NCI-H187 treated with DMSO at 0.1 percent for 48 hours (cell line): ENCODE measurements at places on chromosomes 16 and 17.
A peak's percentile ranks its signal among the peaks of the same experiment; 100 is the strongest.

DNA sequence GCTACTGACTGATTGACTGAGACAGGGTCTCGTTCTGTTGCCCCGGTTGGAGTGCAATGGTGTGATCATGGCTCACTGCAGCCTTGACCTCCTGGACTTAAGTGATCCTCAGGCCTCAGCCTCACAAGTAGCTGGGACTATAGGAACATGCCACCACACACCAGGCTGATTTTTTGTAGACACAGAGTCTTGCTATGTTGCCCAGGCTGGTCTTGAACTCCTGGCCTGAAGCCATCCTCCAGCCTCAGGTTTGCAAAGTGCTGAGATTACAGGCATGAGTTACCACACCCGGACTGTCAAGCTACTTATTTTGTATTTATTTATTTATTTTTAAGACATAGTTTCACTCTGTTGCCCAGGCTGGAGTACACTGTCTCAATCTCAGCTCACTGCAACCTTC is 55.2 kb downstream of the METTL16 start:
- no peak for DNase-seq

- no peak for DNase-seq
Measured at GRCh38 chr17:5236938-5237540, 2.4 kb upstream of the SCIMP start.

DNA sequence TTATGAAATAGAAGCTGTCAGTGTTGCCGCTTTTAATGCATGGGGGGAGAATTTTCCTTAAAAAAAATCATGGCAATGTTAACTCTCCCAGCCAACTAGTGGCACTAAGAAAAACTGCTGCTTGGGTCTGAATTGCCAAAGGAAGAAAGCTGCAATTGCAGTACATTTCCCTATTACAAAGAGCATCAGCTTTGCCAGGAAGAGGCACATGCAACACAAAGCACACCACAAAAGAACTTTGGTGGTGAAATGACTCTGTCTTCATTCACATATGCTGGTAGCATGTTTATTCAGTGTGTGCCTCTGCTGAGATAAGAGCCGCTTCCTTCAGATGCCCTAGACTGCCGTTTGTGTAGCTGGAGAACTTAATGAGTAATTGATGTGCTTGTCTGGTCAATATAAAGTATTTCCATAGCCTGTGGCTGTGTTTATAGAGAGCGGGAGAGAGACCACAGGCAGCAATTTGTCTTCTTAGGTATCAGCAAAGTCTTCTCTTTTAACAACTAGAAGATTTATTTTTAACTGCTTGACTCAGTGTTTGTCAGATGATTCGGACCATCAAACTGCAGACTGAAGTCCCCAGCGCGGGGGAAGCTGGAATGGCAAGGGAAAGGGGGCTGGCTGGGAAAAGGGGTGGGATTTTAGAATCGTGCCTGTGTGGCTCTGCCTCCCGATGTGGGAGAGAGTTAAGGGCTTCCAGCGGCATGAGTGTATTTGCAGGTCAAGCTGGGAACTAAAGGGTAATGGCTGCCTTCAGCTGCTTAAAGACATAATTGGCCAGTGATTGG is 115.1 kb downstream of the MRTFB start:
- DNase-seq, result no peak

DNA sequence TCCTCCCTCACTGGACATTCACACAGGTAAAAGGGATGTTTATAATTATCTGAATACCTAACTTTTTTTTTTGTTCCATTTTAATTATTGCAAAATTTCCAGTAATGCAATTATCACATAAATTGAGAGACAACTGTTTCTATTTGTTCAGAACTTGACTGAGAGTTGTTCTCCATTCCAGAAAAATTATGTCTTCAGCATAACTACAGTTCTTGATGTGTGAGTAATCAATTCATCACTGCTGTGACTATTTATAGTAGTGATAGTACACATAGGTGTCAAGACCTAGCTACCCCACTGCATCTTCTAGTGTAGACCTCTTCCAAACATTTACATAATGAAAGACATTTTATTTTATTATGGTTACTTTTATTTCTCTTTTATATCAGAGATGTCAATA is 5.8 kb upstream of the TNRC6A start:
- DNase-seq, result no peak

DNA sequence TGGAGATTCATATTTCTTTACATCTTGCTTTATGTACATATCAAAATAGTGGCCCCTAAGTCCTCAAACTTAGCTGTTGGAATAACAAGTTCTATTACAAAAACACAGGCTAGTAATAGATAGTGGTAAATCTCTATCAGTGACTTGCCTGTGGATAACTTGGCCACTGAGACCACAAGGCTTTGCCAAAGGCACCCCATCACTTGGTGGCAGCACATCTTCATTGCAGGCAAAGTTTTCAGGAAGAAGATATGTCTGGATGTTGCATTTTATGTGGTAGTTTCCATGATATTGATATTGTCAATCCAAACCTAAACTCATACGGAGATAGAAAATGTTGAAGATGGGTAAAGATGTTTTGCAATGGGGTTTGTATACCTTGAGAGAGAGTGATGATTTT is 58.5 kb downstream of the KNOP1 start:
- no peak for DNase-seq

DNA sequence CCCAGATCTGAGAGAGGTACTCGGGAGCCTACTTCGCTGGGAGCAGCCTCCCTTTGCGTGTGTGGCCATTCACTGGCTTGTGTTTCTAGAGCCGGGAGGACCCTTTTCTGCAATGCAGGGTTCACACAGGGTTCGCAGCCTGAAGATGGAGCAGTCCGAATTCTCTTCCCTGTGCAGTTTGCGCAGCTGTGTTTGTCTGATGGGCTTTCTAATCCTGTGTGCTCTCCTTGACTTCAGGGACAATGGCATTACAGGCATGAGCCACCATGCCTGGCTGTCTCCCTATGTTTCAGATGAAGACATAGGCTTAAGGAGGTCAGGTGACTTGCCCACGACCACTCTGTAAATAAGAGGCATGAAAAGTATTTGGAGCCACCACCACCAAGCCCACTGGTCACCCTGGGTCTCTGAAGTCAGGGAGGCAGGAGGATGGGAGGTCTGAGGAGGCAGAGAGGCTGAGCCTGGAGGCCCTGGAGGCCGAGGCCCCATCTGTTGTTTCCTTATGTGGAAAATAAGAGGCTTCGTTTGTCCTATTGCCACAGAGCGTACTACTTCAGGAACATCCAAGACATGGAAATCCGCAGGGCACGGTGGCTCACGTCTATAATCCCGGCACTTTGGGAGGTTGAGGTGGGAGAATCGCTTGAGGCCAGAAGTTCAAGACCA is 5.0 kb upstream of the STH start:
- no peak for DNase-seq

DNA sequence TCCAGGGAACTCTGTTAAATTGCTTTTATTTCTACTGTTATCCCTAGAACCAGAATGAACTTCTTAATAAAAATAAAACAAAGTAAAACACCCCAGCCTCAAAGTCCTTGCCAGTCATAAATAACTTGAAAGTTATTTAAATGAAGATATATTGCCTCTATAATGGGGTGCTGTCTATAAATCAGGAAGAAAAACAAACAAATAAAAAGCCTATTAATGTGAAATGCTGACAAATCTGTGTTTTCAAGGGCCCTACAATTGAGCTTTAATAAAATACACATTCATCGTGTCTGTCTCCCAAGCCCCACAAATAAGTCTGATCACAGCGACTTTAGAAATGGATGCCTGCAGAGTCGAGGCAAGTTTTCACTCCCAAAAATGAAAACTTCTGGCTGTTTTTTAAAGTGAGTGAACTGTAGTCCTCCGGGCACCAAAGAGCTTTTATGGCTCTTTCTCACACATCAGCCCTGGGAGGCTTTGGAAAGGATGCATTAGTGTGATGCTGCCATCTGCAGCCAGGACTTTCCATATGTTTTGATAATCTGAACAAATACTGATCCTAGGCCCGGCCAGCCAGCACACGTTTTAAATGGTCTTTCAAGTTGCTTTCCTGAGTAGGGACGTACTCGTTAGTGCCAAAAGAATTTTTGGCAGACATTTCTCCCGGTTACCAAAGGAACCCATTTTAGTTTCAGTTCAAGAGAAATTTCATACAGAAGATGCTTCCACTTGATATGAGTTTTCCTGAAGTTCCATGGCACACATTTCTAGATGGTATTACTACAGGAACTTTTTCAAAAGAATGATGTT is 16.3 kb downstream of the NACA2 start:
- DNase-seq, result no peak

DNA sequence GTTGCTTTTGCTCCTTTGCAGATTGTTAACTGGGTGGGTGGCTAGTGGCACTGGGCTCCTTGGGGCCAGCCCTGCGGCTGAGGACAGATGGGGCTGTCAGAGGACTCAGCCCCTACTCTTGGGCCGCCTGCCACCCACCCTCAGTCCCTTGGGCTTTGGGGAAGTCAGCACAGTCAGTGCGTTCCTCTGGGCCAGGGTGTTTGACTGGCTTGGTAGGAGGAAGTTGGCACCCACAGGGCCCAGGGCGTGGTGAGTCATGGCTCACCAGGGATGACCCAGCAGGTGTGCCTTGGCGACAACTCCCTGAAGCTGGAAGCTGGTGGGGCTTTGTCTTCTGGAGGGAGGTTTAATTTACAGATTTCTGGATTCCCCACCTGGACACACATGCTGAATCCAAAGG is 32.4 kb downstream of the HAPSTR1 start:
- no peak for DNase-seq

DNA sequence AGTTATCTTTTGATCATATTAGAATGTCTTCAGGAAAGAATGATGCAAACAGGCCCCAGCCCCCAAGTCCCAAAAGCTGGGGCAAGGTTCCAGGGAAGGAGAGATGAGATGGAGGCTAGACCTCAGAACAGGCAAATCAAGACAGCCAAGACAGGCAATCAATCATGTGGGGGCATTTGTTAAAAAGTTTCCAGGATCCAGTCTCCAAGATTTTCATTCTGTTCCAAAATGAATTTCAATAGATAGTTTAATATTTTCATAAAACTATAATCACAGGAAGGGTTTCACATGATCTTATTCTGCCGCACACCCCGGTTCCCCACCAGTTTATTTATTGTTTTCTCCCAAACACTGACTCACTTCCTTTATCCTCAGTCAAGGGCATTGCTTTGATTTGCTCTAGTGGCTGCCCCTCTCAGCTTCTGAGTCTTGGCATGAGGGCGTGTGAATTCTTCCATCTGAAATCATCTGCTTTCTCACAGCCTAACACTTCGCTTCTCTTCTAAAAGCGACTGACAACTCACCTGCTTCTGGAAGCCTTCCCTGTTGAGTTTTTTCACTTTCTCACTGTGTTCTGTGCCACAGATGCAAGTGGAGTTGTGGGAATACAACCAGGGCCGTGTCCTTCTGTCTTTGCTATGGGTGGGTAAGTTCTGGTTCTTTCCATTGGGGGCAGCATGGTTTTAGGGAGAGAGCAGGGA is 12.2 kb upstream of the TERF2 start:
- no peak for DNase-seq

GRCh38 chr17:5533486-5534315 is 47.3 kb downstream of the MIS12 start:
- no peak for DNase-seq

GRCh38 chr16:75578212-75578611 is 12.0 kb downstream of the GABARAPL2 start:
- no peak for DNase-seq

GRCh38 chr17:76492123-76492988 is 8.9 kb downstream of the RHBDF2 start:
- no peak for DNase-seq

DNA sequence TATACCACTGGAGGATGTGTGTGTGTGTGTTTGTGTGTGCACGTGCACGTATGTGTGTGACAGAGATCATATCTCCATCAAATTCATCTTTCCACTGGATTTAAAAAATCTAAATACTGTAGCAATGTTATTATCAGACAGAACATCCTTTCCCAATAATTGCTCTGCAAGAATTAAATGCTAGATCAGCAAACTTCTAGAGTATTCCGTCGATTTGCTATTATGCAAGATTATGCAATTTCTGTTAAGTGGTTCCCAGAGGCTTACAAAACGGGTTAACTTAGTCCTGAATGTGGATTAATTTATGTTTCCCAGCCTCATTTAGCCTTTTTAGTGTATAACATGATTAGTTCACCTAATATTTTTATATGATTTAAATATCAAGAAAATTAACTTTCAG is 44.5 kb upstream of the CNTNAP4 start:
- no peak for DNase-seq

GRCh38 chr17:68178831-68179230 is 69.0 kb upstream of the AMZ2 start:
- DNase-seq, result no peak

GRCh38 chr16:70512456-70512855 is 10.9 kb downstream of the COG4 start:
- no peak for DNase-seq

DNA sequence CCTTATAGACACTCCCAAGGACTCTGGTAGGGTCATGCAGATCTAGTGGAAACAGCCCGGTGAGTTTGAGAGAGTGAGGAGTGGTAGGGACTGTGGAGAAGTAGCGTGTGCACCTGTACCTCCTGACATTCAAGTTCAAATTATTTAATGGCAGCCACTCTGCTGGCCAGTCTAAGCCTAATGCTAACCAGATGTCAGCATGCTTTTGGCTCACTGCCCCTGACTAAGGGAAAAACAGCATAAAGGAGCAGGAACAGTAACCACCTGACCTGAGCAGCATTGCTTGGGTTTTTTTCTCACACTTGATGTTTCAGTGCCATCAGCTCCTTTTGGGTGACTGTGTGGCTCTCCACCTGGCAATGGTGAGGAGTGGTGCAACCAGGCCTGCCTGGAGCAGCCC is 23.8 kb upstream of the SLC12A3 start:
- DNase-seq, result no peak

GRCh38 chr17:80511222-80512180 is 33.1 kb upstream of the RPTOR start:
- DNase-seq, result no peak

- no peak for DNase-seq
Measured at GRCh38 chr17:12993631-12994030, 24.2 kb downstream of the ELAC2 start.

DNA sequence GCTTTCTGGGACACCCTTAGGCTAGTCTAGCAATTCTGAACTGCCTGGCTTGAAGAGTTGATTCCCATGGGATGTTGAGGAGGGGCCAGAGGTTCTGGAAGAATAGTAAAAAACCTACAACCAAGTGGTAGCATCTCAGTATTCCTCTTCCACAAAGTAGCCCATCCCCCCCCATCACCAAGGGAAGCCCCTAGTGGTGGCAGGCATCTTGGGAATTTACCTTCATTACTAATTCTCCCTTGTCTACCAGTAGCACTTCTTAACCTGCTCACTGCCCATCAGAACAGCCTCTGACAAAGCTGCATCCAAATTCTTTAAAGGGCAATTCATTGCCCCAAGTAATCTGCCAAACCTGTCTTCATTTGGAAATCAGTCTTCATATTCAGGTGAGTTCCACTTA is 12.8 kb upstream of the RAB11FIP4 start:
- no peak for DNase-seq

- no peak for DNase-seq
Measured at GRCh38 chr17:17852930-17853329, 16.1 kb upstream of the SREBF1 start.

GRCh38 chr16:31142109-31143010 is 6.8 kb upstream of the PRSS8 start:
- peak; percentile 82 for DNase-seq
